Left kidney (tissue), 8 donors: ENCODE measurements at places on chromosomes 2 and 18.
A peak's percentile ranks its signal among the peaks of the same experiment; 100 is the strongest.

DNA sequence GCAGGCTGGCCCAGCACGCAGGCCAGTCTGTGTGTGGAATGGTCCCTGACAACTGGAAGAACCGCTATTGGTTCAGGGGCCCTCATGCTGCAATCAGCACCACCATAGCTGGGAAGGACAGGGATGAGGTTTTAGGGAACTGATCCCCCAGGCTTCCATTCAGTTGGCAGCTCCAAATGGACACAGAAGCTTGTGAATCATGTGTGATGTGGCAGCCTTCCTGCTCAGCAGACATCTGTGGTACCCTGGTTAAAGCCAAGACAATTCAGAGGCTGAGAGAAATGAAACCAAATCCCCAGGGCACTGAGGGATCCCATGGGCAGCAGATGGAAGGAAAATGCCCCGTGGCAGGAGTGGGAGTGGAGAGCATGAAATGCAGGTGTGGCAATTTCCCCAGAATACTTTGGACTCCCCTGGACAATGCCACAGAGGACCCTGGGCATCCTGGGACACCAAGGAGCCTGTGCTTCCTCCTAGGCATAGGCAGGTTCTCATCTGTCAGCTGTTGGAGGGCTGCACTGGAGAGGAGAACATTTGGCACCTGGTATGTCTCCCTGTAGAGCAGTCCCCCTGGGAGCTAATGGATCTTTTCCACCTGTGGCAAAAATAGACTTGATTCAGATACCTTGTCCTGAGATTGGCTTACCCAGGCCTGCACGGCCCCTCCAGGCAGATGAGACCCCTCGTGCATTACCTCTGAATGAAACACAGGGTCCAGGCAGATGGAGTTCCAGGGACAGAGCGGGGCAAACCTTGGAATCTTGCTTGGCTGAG lies 162.2 kb upstream of the BCL2L11 start:
- no peak for DNase-seq

DNA sequence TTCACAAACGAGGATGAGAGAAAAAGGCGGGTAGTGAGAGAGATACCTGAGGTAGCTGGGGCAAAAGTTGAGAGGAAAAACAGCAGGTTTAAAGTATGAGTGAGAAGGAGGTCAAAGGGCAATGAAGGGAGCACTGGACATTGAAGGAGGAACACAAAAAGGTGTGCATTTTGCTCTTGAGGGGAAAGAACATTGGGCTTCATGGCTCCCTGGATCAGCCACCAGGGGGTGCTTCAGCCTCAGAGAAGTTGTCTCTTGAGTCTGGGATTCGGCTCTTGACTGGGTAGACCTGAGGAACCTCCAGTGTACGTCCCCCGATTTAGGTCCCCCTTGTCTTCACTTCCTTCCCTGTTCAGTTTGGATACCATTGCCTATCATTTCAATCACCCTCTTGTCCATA lies 128.5 kb downstream of the RAPGEF4 start:
- DNase-seq: no peak

GRCh38 chr18:711310-711656 lies 1.1 kb downstream of the ENOSF1 start:
- peak; percentile 37 for DNase-seq

- DNase-seq: no peak
Measured at GRCh38 chr2:159856760-159857159, 58.8 kb upstream of the CD302 start.

DNA sequence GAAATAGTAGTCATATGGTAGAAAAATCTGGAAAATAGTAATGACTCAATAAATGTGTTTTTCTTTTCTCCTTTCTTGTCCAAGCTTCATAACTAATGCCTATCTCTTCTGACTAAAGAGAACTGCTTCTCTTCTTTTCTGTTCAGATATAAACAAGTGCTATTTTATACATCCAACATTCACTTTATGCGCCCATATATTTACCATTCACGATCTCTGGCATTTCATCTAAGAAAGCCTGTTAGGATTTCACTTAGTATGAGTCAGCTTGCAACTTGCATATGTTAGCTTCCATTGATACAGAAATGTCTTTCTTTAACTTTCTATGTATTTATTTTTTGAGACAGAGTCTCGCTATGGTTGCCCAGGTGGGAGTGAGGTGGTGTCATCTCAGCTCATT lies 224.9 kb downstream of the VAPA start:
- no peak for DNase-seq

GRCh38 chr18:45774065-45774521 lies 50.1 kb downstream of the SLC14A1 start:
- DNase-seq: no peak

- no peak for DNase-seq
Measured at GRCh38 chr2:88196490-88197087, 26.4 kb downstream of the THNSL2 start.

DNA sequence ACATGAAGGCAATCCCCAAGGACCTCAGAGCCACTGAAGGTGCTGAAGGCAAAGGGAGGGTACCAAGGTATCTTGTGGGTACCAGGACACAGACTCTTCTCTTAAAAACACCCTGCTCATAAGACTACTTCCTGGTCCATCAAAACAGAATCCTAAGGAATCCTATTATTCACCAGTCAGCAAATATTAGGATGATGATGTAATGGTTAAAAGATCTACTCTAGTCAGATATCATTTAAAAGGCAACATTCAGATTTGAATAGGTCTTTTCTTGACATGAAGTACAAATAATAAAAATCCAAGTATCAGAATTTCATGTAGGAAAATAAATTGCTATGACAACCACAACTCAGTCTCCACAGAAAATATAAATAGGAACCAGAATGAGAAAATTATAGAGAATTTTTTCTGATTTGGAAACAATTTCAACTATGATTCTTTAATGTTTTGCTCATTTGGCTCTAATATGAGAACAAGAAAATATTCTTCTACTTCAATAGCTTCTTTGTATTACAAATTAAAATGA lies 77.8 kb upstream of the ZNF397 start:
- no peak for DNase-seq

DNA sequence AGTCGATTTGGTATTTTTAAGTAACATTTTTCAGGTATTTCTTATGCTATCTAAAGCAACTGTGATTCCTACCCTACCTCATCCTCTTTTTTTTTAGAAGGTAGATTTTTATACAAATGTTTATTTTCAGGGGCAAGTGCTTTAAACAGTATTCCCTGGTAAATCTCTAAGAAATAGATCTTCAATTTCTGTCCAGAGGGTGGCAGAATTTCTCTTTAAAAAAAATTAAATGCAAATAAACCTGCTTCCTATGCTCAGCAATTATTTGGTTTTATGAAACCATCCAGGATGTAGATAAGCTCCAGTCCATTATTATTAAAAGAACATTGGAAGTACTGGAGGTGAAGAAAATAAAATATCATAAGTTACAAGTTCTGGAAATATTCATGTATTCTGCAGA lies 191.9 kb downstream of the MYO3B start:
- peak; percentile 41 for DNase-seq

- no peak for DNase-seq
Measured at GRCh38 chr2:188207554-188207953, 84.1 kb upstream of the GULP1 start.

- peak; percentile 21 for DNase-seq
Measured at GRCh38 chr18:36706134-36706881, 122.5 kb downstream of the TPGS2 start.

DNA sequence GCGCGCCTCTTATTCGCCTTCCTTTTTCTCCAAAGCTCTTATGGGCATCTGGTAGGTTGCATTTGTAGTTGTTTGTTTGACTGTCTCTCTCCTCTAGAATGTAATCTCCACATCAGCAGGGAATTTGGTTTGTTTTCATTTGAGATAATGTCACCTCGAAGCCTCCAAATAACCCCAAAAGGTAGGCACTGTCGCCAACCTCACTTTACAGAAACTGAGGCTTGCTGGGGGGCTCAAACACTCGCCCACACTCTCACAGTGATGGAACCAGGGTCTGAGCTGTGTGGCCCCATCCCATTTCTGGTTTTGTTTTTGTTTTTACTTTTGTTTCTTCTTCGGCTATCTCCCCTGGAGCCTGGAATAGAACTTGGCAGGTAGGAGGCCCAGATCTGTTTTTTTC lies 172.2 kb upstream of the MYCN start:
- no peak for DNase-seq

GRCh38 chr2:8657423-8658062 lies 24.3 kb upstream of the ID2 start:
- DNase-seq: no peak

DNA sequence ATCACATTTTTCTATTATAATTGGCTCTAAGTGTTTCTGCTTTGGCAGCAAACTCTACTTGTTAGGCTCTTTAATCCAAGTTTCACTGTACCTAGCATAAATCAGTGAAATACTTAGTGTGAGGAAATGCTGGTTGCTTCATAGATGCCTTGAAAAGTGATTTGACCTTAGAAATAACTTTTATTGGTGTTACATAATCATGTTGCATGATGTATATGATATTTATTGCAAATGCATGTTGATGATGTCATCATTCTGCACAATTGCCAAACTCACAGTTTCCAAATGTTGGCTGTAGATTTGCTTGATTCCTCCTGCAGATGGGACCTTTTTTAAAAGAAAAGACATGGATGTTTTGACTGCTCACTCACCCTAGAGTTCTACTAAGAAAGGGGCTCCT lies 137.6 kb upstream of the BCL2L11 start:
- DNase-seq: no peak

DNA sequence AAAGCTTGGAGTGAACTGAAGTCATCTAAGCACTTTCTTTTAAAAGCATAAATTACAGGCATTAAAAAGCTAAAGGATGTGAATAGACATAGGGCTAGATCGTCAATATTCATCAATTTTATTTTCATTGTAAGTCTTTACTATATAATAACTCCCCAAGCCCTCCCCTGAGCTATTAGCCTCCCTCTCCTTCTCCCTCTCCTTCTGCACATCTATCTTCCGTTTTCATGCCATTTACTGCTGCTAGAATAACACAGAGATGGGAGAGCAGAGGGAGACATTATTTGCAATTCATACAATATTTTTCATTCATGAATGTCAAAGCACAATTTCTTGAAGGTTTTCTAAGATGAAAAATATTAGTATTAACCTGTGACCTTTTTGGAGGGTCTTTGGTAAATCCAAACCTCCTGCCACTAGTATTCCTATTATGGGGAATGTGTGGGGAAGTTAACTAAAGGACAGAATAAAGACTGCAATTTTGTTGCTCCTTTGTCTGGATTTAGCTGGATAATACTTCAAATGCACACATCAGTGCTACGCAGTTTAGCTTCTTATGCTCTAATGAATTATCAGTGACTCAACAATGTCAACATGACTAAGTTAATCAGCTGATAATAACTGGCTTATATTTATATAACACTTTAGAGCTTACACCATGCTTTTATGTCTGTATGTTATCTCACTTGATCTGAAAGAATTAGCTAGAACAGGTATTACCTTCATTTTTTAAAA lies 28.2 kb upstream of the MFF start:
- DNase-seq: no peak
